ENCODE measurements at places on chromosomes 6 and 20.

- no peak for DNase-seq
Measured at GRCh38 chr20:53693262-53693871, 99.7 kb upstream of the ZNF217 start.

GRCh38 chr20:7897781-7898364, 42.4 kb downstream of the HAO1 start:
- DNase-seq: no peak

- DNase-seq: no peak
Measured at GRCh38 chr6:138873191-138873590, 77.3 kb downstream of the ECT2L start.

DNA sequence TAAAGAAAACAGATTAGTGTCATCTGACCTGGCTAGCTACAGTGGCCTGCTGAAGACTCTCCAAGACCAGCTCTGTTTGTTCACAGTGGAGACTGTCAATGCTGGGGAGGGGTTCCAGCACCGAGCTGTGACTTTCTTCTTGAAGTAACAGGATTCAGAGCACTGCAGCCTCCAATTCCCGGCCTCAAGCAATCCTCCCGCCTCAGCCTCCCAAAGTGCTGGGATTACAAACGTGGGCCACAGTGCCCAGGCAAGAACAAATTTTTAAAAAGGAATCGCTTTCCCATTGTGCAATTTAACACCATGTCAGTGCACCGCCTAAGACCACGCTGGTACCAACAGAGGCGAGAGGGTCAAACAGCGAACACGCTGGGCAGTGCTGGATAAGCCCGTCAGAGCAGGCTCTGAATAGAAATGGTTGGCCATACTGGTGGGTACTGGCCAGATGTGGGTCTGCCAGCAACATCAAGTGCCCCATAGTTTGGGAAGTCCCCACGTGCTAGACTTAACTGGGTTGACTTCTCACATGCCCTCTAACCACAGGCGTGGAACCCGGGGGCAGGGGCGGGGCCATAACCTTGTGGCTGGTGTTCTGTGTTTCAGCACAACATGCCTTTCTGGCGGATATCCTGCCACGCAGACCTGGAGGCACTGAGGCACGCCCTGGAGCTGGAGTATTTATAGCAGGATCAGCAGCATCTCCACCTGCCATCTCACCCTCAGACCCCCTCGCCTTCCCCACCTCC, 168.9 kb downstream of the ZMYND8 start:
- DNase-seq: no peak

DNA sequence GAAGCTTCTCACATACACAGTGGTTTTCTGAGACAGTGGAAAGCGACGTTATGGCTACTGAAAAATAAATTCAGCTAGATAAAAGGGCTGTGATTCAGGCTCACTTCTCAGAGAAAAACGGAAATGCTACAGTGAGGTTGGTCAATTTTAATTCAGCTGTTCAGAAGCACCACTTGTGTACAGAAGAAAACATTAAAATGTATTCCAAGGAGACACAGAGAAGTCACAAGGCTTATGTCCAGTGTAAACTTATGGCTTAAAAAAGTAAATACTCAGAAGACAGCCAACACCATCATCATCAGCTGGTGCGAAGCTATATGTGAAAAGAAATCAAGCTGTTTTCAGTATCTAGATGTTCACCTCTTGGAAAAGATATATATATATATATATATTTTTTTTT, 68.6 kb downstream of the ABHD12 start:
- DNase-seq: no peak

- peak; percentile 90 for DNase-seq
Measured at GRCh38 chr6:82363428-82364086, at the start of gene TPBG. TSS of gene TPBG (plus strand) at chr6:82363817. CDS start at chr6:82364962, 1,145 bp downstream.

DNA sequence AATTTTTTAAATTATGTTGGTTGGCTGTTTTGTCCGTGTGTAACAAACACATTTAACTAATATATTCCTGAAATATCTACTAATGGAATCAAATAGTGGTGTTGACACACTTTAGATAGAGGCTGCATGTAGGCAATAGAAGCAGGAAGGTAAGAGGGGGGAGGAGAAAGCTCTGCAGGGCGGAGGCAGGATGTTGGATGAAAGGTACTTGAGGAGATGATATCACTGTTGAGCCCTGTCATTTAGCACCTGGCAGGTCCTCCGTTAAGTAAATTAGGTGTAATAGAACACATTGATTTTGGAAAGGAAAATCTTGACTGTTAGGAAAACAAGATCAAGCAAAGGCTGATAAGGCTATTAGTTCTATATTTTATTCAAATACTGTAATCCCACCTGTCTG, 618.7 kb downstream of the PKHD1 start:
- no peak for DNase-seq

- peak; percentile 90 for DNase-seq
Measured at GRCh38 chr20:40370800-40371199, 318.2 kb downstream of the MAFB start.

DNA sequence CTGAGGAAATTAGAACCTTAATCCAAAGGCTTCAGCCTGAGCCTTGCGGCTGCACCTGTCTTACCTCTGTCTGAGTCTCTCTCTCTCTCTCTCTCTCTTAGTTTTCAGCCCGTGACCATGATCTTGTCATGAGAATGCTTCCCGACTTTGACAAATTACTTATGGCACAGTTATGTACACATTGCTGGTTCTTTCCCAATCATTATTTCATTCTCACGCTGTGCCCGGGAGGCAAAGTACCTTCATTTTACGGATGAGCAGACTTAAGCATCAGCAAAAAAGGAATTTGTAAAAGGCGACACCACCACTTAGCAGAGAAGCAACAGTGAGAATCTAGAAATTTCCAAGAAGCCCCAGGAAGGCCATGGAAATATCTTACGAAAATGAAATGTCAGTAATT, 54.6 kb downstream of the GMPR start:
- DNase-seq: peak; percentile 91

DNA sequence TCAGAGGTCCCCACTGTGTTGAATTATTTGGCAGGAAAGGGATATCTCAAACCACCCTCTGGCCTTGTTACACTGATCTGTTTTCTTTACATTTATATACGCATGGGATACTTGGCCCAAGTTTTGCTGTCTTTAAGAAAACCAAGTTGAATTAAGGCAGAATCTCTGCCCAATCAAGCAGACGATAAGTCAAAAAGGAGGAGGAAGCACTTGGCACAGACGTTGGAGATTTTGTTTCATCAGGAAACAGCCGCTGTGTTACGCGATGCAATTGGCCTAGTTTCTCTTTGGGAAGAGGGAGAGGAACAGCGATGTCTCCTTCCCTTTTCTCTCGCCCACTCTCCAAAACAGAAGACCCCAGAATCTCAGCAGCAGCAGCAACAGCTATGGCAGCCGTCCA, 20.2 kb upstream of the NAA20 start:
- peak; percentile 72 for DNase-seq

DNA sequence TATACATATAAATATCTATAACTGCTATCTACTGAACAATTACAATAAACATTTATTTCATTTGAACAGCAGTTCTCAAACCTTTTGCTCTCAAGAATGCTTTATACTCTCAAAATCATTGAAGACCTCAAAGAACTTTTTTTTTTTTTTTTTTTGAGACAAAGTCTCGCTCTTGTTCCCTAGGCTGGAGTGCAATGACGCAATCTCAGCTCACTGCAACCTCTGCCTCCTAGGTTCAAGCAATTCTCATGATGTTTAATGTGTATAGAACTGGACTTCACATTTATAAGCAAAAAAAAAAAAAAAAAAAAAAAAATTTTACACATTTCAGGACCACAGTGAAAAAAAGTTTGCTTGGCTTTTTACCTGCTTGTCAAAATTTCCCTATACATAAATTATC, 11.7 kb downstream of the UBE2V1 start:
- no peak for DNase-seq

DNA sequence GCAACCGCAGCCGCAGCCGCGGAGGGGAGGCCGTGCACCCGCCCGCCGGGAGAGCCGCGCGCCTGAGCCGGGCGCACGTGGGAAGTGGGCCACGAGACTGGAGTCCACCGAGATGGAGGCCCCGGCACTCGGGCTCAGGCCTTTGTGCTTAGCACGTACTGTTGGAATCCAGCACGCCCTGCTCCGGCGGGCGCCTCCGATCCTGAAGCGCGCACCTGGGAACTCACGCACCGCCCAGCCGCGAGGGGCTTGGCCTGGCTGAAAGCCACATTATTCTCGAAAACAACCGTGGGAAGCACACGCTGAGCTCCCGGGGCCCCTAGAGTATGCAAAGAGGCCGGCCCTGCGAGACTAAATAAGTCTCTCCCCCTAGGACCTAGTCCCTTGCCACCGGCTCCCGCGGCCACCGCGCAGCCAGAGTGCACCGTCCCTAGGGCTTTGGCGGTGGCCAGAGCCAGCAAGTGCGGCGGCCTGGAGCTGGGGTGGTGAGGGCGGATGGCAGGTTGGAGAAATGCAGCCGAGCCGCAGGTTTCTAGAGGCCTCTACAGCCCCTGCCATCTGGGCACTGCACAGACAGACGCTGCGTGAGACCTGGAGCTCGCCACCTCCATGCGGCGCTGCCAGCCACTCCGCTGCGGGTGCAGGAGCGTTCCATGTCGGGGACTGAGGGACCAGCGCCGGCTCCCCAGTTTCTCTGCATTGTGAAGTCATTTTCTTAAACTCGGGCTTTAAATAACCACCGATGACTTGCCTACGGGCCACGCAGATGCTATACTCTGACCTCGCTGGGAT, 42.0 kb upstream of the LY86 start:
- peak; percentile 86 for DNase-seq

- DNase-seq: no peak
Measured at GRCh38 chr6:186340-186965, 105.8 kb upstream of the DUSP22 start.

DNA sequence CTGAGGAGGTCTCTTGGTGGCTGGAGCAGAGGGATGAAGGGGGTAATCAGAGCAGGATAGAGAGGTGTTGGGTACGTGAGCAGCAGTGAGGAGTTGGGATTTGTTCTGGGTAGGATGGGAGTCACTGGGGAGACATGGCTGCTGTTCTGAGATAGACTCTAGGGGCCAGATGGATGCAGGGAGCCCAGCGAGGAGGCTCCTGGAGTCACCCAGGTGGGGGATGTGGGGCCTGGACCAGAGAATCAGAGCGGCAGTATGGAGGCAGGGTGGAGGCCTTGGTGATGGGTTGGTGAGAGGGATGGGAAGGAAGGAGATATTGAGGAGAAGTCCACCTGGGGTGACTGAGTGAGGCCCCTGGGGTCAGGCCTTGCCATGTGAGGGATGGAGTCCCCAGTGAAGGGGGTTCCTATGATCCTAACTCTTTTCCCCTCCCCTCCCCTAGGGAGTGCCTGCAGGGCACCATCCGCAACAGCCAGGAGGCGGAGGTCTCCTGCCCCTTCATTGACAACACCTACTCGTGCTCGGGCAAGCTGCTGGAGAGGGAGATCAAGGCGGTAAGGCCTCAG, 13.7 kb downstream of the RBCK1 start:
- DNase-seq: no peak

GRCh38 chr20:3227506-3227905, 11.5 kb downstream of the SLC4A11 start:
- no peak for DNase-seq

All from eye (tissue), 1 donor.